ENCODE measurements at places on chromosomes 12 and 14. TPM values are rescaled to one million over a fixed set of nuclear protein-coding genes. Genes with fewer than 3 reads are reported as not detected.

DNA sequence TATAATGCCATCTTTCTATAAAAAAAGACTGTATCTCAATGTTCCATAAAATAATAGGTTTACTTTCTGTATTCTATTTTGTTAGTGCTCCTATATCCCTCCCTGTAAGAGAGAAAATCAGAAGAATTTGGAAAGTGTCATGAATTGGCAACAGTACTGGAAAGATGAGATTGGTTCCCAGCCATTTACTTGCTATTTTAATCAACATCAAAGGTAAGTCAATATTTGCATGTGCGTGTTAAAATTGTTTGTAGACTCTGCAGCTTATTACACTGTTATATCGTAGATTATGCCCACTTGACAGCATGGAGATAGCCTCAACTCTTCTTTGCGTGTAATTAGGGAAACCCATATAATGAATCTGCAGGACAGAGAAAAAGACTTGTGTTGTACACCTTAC is 34.0 kb downstream of the KCNMB4 start:
- no peak for DNase-seq

The KCNJ8 gene
- total RNA-seq = 19.4 TPM

DNA sequence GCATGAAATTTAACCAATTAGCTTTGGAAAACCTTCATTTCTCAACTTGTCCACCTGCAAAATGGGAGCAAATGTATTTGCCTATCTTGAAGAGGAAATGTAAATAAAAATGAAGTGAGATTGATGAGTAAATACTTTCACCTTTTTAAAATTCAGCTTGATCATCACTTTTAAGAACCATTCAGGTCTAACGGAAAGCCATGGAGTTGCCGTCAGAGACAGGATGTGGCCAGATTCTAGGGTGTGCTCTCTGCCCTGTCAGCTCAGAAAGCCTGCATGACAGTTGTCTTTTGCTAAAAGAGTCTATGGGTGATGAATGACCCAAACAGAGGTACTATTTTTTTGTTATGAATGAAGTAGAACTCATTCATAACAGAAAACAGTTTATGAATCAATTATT is 104.3 kb upstream of the SLC35F4 start:
- no peak for DNase-seq

DNA sequence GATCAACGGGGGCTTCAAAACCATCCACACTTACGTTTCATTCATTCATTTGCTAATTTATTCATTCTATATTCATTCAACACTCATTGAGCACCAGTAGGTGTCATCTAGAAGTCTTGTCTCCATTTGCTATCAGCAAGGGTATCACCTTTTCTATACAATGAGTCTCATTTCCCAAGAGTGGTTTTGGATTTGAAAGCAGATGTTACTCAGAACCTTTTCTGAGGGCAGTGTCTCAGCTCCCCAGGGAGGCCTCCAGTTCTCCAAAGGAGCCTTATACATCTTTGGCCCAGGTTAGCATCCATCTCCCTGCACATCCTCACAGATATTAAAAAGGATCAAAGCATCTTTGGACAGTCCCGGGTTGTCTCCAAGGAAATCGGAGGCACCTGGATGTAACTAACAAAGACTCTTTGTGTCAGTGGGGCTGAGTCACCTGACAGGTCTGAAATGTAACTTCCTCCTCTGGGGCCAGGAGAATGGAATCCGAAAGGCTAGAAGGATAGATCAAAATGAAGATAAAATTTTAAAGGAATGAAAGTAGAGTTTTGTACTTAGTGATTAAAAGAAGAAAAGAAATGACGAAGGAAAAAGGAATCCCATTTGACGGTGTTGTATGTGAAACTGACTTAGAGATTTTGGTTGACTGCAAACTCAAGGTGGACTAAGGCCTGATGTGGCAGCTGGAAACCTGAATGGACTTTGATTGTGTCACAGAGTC is 103.0 kb downstream of the VCPKMT start:
- no peak for DNase-seq

- DNase-seq = peak; percentile 80
These were observed 108.7 kb downstream of the BTG1 start for GRCh38 chr12:92036771-92037453.

GRCh38 chr14:74257078-74257940 is 18.1 kb downstream of the VSX2 start:
- DNase-seq = peak; percentile 19

The EIF2B2 gene
- total RNA-seq = 49.6 TPM
